ENCODE measurements at places on chromosomes 12 and 14.

GRCh38 chr12:82089369-82090121 lies 268.6 kb downstream of the CCDC59 start:
- no peak for DNase-seq

DNA sequence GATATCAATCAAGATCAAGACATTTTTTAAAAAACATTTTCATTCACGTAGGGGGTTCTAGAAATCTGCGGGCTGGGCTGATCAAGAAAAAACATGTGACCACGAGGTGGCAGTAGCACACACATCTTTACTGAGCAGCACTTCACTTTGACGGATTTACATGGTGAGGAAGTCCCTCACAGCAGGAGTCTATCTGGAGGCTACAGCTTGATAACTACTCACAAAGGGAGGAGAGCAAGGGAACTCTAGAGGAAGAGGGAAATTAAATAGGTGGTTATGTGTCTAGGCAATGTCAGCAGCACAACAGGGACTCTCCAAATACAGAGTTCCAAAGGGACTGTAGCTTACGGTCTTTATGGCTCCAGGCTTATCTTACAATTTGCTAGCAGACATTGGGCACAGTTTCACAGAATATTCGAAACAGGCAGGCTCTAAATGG lies 248.1 kb downstream of the DPY19L2 start:
- no peak for DNase-seq

DNA sequence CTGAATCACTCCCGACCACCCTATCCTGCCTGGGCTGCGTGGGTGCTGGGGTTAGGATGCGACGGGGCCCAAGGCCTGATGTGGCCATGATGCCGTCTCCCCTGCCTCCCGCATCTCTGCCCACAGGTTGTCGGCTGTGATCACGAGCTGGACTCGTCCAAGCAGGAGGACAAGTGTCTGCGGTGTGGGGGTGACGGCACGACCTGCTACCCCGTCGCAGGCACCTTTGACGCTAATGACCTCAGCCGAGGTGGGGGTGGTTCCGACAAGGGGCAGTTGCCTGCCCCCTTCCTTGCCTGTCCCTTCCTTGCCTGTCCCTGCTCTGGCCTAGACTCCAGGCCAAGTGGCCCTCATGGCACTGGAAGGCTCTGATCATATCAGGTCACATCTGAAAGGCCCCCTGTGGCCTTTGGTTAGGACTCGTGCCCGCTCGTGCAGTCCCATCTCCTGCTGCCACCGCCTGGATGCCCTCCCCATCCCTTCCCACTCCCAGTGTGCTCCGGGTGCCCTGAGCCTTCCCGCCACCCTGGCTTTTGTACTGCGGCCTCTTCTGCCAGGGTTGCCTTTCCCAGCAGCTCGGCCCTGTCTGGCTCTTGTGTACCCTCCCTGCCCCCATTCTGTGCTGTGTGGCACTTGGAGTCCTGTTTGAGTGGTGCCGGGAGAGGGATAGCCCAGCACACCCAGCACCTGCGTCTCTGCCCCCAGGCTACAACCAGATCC lies 13.6 kb downstream of the PAPLN start:
- DNase-seq, result no peak

DNA sequence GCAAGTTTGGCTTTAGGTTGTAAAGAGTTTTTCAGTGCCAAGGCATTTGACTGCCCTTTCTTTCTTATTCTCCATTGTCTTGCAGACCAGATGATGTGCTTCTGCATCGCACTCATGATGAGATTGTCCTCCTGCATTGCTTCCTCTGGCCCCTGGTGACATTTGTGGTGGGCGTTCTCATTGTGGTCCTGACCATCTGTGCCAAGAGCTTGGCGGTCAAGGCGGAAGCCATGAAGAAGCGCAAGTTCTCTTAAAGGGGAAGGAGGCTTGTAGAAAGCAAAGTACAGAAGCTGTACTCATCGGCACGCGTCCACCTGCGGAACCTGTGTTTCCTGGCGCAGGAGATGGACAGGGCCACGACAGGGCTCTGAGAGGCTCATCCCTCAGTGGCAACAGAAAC lies 64.3 kb downstream of the KCNMB4 start:
- no peak for DNase-seq

DNA sequence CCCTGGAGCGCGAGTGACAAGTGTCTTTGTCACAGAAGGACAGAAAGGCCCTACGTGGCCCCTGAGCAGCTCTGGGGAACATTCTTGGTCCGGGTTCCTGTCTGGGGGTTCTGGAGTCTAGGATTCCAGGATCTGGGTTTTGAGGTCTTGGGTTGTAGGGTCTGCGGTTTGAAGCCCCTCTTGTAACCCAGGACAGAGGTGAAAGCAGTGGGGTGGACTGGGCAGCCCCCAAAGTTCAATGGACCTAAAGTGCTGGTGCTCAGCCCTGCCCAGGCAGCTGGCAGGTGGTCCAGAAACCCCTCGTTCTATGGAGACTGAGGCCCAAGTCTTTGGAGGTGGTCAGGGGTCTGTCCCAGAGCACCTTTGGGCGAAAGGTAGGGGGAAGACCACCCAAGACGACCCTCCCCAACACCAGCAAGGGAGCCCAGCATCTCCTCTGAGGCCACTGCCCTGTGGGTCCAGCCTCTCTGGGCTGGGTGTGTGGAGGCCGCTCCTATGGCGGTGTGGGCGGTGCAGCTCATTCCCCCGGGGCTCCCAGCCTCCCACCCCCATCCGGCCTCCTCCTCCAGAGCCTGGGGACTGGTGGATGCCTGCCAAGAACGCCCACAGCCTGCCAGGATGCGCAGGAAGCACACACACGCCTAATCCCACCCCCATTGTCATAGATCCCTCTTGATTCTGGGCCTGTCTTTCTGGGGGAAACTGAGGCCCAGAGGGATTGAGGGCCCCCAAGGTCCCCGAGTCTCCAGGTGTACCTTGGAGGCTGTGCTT lies 30.2 kb upstream of the ANKRD9 start:
- DNase-seq, result no peak

DNA sequence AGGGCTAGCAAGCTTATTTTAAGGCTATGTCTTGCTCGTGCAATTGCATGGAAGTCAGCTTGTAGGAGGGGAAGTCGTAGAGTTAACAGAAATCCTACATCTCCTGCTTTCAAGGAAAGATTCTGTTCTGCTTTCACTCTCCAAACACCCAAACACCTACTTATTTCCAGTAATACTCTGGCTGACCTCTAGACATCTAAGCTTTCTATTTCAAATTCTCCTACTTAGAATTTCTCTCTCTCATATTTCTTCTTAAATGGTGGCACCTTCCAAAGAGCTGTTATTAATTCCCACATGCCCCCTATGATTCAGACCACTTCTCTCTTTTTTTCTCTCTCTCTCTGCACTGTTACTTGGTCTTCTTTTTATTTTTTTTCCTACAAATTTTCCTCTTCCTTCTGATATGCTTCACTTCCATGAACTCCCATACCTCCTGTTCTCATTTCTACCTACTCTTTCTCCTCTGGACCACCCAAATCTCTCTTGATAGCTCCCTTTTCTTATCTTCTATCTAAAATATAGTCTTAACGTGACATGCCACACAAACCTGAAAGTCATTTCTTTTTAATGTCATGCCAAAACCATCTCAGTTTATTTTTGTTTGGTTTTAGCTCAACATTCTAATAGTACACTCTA lies 90.8 kb downstream of the RPS6KA5 start:
- no peak for DNase-seq

DNA sequence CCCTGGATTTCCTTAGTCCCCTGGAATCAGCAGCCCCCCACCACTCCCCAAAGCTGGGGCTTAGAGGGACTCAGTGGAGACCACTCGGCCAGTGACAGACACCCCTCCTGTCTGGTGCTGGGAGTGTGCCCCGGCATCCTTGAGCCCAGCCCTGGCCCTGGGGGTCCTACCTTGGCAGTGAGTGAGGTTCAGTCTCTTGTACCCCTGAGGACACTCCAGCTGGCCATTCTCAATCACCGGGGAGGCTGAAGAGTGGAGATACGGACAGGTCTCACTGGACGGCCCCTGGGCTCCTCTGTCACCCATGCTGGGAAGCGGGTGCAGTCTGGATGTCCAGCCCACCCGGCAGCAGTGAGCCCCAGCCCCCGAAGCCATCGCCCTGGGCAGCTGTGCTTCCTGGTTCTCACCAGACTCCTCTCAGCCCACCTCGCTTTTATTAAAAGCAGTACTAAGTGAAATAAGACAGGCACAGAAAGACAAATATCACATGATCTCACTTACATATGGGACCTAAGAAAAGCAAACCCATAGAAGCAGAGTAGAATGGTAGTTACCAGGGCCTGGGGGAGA lies 42.3 kb downstream of the ISCA2 start:
- no peak for DNase-seq

DNA sequence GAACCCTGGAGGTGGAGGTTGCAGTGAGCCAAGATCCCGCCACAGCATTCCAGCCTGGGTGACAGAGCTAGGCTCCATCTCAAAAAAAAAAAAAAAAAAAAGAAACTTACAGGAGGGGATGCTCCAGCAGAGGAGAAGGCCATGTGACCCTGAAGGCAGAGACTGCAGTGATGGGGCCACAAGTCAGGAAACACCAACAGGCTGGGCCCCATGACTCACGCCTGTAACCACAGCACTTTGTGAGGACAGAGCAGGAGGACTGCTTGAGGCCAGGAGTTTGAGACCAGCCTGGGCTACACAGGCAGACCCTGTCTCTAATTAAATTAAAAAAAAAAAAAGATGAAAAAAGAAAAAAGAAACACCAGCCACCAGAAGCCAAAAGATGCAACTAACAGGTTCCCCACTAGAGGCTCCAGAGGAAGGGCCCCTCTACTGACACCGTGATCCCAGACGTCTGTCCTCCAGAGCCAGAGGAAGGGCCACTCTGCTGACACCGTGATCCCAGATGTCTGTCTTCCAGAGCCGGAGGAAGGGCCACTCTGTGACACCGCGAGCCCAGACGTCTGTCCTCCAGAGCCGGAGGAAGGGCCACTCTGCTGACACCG lies 9.1 kb upstream of the GLT1D1 start:
- DNase-seq, result no peak

DNA sequence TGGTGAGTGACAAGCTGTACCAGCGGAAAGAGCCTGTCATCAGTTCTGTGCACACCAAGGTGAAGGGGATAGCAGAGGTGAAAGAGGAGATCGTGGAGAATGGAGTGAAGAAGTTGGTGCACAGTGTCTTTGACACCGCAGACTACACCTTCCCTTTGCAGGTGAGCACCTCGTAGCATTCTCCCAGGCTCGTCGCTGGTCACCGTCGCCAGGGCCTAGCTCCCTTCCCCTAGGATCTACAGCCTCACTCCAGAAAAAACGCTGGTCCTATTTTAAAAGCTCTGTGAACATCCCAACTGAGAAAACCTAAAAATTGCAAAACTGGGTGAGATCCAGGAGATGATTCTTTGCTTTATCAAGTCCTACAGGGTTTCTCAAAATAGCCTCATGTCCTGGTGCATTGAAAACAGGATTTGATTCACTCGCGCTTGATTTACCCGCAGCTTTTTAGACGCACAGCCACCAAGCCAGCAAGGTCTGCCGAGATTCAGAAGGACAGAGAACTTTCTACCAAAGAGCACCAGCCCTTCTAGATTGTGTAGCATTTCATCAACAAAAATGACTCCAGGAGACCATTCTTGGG lies 22.2 kb downstream of the P2RX7 start:
- no peak for DNase-seq

DNA sequence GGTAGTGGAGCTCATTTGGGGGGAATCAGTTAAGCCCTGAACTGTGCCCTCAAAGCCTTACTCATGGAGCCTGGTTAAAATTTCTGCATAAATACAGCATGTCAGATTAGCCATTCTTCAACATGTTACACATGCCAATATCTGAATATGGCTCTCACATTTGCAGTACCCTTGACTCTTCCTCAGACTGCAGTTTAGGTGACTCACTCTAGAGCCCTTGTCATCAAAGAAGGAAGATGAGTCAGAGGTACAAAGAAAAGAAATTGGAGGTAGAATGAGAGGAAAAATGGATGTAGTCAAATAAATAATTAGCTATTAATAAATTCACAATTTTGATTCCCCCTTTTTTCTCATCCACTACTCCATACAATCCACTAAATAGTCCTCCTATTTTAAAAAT lies 23.6 kb upstream of the OR4K2 start:
- no peak for DNase-seq

DNA sequence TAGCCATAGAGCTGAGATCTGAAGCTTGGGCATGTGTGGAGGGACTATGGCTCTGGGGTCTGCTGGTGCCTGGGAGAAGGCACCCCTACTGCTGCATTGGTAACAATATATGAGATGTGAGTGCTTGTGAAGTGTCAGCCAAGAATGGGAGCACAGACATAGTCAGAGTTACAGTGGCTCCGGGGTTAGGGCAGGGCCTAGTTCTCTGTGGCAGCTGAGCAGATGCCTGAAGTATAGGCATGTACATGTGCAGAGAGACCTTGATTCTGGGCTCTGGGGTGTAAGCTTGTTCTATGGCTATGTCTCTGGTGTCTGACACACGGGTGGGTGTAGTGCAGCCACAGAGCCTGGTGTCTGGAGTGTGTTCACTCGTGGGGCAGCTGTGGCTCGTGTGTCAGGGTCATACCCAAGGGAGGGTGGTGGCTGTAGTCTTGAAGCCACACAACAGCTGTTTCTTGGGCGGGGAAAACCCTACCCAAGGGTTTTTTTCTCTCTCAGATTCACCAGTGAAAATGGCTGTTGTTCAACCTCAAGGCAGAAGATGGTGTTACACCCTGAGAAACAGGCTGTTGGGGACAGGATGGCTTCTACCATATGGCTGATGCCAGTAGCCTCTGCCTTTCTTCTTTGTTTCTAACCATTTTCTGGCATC lies 11.9 kb upstream of the TCL1A start:
- no peak for DNase-seq

GRCh38 chr12:110599334-110599733 lies 14.6 kb upstream of the TCTN1 start:
- DNase-seq, result no peak

- no peak for DNase-seq
Observed at GRCh38 chr14:76773188-76773885, 12.1 kb downstream of the VASH1 start.

DNA sequence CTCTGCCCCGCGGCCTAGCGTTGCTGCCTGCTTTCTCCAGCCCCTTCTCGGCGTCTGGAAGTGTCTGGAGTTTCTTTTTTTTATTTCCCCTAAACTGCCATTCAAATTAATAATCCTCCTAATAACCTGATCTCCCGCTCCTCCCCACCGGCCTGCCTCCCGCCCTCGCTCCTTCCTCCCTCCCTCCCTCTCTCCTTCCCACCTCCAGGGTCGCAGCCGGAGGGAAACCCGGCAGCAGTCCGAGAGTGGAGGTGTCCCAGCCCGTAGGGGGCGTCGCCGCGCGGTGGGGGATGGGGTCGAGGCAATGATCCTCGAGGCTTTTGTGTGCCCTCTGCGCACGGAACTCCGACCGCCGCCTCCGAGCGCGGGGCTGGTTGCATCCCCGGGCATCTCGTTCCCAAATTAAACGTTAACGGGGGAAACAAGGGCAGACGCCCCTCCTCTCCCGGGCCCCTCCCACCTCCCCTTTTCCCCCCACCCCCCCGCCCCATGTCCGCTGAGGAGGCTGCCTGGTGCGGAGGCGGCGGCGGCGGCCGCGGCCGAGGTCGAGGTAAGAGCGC lies 1.0 kb upstream of the SOCS2 start:
- DNase-seq, result no peak

- no peak for DNase-seq
Observed at GRCh38 chr12:131151558-131152345, 198.0 kb downstream of the ADGRD1 start.
